ENCODE measurements at places on chromosomes 11 and 22.

DNA sequence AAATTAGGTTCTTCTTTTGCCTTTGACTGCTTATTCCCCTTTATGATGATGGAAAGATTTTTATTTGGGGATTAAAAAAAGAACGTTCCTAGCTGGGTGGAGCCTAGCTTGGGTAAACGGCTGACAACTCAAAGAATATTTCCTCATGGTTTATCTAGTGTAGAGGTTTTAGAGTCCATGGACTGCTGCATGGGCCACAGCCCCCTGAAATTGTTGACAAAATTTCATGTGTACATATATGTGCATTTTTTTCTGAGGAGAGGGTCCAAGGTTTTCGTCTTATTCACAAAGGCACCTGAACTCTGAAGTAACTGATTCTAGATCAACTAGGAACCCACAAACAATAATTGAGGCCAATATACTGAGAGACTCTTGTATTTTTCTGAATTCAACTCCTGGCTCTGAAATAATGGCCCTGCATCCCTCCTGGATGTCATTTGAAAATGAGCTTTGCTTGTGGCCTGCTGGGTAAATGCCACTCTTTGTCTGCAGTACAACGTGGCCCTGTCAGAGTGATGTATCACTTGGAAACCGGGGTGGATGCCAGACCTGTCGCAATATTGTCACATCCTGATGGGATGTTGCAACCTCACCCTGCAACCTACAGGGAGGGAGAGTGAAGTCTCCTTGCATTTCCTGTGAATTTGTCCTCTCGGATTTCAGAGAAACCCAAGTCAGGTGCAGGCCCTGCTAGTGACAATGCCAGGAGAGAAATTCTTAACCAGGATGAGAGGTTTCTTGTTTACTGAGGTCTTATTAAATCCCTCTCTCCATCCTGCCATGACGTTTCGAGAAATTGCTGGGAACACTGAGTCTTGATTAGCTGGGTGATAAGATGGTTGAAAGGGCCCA is 33.8 kb downstream of the EHF start:
- peak; percentile 70 for DNase-seq

- no peak for DNase-seq
Measured at GRCh38 chr11:22753416-22753815, 76.2 kb downstream of the SVIP start.

DNA sequence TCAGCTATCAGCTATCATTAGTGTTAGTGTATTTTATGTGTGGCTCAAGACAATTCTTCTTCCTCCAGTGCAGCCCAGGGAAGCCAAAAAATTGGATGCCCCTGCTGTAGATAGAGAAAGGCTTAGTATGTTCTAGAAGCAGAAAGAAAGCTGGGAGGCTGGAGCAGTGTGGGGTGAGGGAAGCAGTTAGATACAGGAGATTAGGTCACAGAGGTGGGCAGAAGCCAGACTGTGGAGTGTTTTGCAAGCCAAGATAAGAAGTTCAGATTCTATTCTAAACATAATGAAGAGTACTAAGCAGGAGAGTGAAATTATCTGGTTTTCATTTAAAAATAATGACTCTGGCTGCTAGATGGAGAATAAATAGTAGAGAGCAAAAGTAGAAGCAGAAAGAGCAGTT is 381.7 kb downstream of the DCDC1 start:
- no peak for DNase-seq

GRCh38 chr22:20738394-20739089 is 35.4 kb upstream of the SERPIND1 start:
- no peak for DNase-seq

DNA sequence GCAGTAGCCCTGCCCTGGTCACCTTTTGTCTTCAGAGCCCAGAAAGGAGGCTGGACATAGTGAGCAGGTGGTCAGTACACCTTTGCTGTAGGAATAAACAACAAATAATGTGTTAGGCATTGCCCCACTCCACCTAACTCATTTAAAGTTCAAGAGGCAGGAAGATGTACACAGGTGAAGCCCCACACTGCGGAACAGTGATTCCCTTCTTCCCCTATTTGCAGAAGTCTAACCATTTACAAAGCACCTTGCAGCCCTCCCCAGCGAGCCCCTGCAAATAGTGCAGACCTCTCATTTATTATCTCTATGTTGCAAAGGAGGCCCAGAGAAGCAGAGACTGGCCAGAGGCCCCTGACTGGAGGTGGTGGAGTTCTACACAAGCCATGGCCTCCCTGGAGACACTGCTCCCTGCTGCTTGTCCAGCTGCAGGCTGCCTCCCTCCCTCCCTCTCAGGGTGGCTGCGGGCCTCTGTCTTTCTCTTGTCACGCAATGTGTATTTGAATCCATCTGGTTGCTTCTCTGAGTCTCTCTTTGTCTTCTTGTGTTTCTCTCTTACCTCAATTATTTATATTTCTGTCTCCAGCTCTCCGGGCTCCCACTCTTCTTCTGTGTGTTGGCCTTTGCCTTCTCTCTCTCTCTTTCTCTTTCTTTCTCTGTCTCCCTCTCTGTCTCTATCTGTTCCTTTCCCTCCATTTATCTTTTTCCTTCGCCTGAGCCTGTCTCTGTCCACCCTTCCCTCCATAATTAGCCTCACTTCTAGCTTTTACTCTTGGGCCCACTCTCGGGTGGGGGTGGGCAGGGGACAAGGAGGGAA is 59.1 kb upstream of the PRDM11 start:
- DNase-seq, result no peak

DNA sequence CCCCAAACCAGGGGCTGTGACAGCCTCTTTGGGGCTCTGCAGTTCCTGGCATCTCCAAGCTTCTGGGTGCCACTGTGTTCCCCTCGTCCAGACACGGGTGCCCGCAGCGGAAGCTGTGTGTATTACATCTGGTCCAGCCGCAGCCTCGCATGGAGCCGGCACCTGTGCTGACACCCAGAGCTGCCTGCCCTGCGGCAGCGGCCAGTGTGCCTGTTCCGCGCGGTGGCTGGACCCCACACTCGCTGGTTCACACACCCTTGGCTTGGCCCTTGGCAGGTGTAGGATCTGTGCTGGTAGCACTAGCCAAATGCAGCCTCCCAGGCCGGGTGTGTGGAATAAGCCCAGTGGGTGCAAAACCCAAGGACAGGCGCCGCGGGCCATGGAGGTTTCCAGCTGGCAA is 24.5 kb upstream of the RNASEH2C start:
- DNase-seq, result no peak

GRCh38 chr22:42881982-42882656 is 25.0 kb upstream of the ARFGAP3 start:
- DNase-seq, result no peak

GRCh38 chr11:44759743-44760476 is 33.1 kb downstream of the TSPAN18 start:
- DNase-seq, result no peak
